ENCODE measurements at places on chromosomes 12 and 14.

- no peak for DNase-seq
Measured at GRCh38 chr12:57760347-57760982, 5.6 kb downstream of the MARCHF9 start.

DNA sequence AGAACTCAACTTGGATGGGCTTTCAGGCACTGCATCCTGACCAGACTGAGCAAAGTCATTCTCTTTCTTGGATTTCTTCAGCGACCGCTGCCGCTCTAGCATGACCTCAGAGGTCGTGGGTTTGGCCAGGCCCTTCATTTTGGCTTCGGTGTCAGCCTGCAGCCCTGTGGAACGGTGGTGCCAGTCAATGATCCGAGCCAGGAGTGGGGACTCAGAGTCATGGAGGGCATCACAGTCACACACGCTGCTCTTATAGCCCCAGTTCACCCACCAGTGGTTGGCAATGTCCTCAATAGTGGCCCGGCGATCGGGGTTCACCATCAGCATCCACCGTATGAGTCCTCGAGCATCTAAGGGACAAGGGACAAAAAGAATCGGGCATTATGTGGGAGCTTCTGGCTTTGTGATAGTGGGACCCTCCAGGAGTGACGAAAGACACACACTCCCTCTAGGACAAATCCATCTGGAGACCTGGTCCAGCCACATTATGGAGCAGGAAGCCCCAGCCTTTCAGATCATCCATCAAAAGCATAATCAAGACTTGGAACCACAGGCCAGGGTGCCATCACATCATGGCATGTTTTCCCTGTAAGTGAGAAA is 71.0 kb downstream of the NUAK1 start:
- no peak for DNase-seq

DNA sequence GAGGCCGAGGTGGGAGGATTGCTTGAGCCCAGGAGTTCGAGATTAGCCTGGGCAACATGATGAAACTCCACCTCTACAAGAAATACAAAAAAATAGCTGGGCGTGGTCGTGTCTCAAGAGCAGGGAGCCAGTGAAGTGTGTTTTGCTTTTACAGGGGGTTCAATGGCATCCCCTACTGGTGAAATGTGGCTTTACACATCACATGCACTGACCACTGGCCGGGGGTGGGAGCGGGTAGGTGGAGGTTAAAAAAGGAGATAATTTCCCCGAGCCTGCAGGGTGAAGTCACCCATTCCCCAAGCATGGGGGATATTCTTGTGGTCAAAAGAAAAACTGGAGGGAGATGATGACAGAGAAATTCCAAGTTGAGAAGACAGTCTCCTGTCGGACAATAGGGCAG is 63.6 kb upstream of the PWP1 start:
- DNase-seq = no peak

DNA sequence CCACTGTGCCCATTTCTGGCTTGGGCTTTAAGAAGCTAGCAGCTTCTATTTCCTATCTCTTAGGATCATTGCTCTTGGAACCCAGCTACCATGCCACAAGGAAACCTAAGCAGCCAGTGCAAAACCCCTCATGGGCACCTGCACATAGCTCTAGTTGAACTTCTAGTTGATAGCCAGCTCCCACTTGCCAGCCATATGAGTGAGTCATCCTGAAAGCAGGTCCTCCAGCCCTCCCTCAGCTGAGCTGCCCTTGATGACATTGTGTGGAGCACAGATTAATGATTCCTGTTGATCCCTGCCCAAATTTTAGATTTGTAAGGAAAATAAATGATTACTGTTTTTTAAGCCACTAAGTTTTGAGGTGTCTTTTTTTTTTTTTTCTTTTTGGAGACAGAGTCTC is 234.2 kb upstream of the FBXO33 start:
- DNase-seq = no peak

DNA sequence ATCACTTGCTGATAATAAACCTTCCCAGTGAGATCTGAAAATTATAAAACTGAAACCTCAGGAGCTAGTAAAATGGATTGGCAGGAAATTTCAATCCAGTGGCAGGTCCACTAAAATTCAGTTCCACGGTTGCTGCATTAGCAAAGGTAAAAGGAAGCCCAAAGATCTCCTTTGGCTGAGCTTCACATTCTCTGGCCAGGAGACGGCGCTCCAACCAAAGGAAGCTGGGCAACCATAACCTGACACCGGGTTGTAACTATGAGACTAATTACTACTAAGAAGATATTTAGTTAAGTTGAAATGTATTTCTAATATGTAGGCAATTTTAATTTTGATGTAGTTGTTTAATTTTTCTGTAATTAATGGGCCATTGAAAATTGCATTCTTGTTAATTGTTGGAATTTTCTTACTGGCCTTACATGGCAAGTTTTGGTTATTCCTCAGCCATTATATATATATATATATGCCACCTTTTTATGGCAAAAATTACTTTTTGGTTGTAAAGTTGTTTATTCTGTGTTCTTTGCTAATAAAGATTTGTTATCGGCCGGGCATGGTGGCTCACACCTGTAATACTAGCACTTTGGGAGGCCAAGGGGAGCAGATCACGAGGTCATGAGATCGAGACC is 17.0 kb downstream of the OR8S1 start:
- peak; percentile 44 for DNase-seq

- DNase-seq = no peak
Measured at GRCh38 chr12:81207664-81208063, 129.8 kb downstream of the ACSS3 start.

- DNase-seq = peak; percentile 33
Measured at GRCh38 chr12:47698055-47698454, 7.8 kb downstream of the RPAP3 start.

DNA sequence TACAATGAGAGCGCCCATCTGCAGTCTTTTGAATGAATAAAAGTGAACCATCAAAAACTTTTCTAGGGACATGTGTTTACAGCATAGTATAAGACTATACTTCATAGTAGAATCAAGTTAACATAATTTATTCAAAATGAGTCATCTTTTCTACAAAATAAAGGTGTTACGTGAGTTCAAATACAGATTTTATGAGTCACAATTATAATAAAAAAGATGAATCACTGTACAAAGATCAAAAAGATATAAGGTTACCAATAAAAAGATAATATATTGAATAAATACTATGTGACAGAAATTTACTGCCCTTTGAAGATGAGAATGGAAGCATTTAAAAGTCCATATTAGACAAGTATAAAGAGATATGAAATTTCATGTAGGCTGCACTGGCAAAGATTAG is 2.8 kb downstream of the MBIP start:
- DNase-seq = no peak

DNA sequence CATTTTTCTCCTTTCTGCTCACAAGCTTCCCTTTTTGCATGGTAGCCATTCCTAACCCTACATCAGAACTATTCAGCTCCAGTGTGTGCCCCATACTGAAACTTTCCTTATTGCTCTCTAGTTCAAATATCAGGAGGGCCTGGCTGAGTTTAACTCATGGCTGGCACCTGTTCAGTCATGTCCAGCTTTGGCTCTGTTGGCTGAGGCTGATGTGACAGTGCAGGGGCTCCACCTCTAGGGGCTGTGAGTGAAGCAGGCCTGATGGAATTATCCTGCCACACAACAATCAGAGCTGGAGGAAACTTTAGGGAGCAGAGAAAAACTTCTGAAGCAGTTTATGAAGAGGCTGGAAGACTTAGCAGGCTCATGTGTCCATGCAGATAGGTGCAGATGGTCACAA is 8.5 kb downstream of the COQ6 start:
- DNase-seq = no peak

- no peak for DNase-seq
Measured at GRCh38 chr14:97703006-97703760, 906.0 kb downstream of the VRK1 start.

DNA sequence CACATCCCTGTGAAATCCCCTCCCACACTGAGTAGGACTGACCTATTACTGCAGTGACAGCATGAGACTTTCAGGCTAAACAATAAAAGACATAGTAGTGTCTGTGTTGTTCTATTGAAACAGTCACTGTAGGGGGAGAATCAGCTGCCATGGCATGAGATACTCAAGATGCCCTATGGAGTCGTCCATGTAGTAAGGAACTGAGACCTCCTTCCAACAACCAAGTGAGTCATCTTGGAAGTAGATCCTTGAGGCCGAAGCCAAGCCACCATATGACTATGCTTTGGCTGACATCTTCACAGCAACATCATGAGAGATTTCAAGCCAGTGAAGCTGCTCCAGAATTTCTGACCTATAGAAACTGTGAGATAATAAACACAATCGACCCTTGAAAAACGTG is 12.1 kb upstream of the LRP6 start:
- no peak for DNase-seq

- peak; percentile 47 for DNase-seq
Measured at GRCh38 chr14:33414041-33414440, 475.4 kb downstream of the NPAS3 start.

DNA sequence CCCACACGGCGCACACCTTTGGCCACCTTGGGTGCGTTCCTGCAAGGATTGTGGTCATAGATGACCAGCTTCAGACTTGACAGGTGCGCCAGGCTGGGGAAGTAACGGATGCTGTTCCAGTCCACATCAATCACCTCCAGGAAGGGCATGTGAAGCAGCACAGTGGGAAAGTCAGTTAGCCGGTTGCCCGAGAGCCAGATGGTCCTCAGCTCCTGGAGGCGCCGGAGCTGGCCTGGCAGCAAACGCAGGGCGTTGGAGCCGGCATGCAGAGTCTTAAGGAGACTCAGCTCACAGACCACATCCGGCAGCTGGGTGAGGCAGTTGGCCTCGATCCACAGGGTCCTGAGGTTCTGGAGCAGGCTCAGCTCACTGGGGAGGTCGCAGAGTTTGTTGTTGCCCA is 581 bp downstream of the LRRC10 start:
- DNase-seq = peak; percentile 17

DNA sequence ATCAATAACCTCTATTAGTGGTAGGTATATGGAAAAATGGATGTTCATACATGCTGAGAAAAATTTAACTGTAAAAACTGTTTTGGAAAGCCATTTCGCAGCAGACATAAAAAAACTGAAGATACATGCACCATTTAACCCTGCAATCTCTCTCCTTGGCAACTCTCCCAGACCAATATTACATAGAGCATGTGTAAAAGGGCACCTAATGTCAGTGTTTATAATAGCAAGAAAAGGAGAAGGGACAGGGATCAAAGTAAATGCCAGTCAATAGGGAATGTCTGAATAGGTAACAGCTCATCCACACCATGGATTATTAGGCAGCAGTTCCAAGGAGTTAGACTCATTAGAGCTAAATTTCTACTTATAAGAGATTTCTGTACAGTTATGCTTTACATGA is 77.2 kb downstream of the BTG1 start:
- no peak for DNase-seq

DNA sequence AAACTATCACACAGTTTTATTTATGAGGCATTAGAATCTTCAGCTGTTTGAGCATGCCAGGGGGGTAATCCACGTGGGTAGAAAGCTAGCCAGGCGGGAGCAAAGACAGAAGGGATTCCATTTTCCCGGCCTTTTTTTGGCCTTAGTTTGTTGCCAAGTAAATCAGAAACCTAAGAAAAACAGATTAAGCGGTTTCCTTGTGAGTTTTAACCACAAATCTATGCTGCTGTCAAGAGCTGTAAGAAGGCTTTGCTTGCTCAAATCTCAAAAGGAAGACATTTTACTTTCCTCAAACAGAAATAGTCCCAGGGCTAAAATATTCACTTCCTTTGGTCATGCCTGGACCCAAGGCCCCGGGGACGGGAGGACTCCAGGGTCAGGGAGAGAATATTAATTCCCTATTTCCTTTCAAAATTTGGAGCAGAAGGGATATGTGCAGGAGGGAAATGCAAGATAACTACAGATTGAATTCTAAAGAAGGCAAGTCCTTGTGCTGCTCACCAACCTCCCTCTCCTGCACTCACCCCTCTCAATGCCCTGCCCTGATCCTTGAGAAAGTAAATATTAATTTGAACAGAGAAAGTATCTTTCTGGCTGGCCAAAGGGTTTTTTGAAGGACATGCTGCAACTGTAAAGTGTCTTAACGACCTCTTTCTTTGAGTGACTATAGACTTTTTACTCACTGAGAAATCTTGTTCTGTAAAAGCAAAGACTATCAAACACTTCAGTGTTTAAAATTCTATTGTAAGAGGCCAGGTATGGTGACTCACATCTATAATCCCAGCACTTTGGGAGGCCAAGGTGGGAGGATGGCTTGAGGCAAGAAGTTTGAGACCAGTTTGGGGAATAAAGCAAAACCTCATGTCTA is 75.7 kb downstream of the HSD17B6 start:
- no peak for DNase-seq

GRCh38 chr12:26123482-26123980 is 1.3 kb downstream of the BHLHE41 start:
- no peak for DNase-seq

DNA sequence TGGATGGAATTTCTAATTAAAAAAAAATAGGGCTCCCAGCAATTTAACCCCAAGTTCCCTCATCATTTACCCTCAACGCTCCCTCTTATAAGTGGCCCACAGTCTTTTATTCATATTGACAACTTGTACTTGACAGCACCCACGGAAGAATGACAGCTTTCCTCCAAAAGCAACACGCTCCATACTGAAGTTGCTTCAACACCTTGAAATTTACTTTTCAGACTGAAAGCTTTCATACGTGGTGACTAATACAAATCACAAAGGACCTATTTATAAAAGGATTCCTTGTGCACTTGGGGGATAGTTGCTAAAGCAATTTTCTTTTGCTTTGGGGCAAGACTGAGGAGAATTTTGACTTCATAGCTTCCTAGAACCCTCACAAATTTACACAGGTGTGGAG is 1629.4 kb upstream of the SEL1L start:
- no peak for DNase-seq

- peak; percentile 92 for DNase-seq
Measured at GRCh38 chr12:110698171-110698902, 9.4 kb upstream of the HVCN1 start.

- DNase-seq = no peak
Measured at GRCh38 chr12:50186681-50187080, 19.5 kb upstream of the CERS5 start.

Data from Kasumi-1 (cell line).